CD4-positive, alpha-beta T cell treated with Interleukin-21 for 1 hour (primary cell): ENCODE measurements at places on chromosomes 2 and 18.

GRCh38 chr2:86015006-86015405, 90.7 kb downstream of the POLR1A start:
- DNase-seq, result no peak

DNA sequence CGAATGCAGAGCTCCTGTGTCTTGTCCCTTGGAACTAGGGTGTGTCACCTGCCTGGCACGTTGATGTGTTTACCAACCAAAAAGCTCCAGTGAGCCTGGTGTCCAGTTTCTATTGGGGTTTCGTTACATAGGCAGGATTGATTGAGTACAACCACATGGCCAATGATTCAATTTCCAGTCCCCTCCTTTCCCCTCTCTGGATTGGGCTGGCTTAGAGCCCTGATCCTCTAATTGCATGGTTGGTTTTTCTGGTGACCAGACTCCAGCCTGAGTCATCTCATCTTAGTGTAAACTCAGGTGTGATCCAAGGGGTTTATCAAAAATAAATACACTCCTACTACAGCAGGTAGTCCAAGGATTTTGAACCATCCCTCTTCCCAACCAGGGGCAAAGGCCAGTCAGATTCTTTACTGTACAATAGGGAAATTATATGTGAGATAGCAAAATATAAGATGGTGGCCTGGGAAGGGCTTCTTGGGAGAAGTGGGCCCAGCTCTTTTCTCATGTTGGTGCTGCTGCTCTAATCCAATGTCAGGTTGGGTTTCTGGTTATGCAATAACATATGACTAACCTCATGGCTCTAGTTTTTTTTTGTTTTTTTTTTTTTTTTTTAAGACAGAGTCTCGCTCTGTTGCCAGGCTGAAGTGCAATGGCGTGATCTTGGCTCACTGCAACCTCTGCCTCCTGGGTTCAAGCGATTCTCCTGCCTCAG, 64.7 kb upstream of the MGAT5 start:
- no peak for DNase-seq

- no peak for DNase-seq
Observed at GRCh38 chr2:192245329-192245728, 50.6 kb upstream of the TMEFF2 start.

GRCh38 chr2:170481201-170481600, 233.9 kb upstream of the SP5 start:
- no peak for DNase-seq

DNA sequence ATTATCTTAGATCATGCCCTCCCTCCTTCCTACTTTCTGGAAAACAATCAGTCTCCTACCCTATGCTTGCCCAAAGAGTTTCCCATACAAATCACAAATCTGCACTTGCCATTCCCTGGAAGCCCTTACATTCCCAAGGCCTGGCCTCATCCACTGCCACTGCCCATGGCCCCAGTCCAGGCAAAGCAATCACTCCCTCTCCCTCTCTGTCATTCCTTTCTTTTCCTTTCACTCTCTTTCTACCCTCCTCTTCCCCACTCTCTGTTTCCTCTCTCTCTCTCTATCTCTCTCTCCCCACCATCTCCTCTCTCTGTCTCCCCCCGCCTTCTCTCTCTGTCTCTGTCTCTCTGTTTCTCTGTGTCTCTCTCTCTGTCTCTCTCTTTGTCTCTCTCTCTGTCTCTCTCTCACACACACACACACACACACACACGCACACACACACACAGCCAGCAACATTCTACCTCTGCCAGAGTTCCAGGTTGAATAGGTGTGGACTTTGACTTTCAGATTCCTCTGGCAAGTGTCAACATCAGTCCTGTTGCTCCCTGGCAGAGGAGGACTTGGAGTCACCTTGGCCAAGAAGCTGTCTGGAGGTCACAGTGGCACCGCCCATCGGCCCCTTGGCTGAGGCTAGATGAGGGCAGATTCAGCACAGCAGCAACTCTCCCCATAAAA, 43.7 kb upstream of the NAT8 start:
- no peak for DNase-seq

- no peak for DNase-seq
Observed at GRCh38 chr2:240426845-240427721, 8.4 kb upstream of the GPC1 start.

DNA sequence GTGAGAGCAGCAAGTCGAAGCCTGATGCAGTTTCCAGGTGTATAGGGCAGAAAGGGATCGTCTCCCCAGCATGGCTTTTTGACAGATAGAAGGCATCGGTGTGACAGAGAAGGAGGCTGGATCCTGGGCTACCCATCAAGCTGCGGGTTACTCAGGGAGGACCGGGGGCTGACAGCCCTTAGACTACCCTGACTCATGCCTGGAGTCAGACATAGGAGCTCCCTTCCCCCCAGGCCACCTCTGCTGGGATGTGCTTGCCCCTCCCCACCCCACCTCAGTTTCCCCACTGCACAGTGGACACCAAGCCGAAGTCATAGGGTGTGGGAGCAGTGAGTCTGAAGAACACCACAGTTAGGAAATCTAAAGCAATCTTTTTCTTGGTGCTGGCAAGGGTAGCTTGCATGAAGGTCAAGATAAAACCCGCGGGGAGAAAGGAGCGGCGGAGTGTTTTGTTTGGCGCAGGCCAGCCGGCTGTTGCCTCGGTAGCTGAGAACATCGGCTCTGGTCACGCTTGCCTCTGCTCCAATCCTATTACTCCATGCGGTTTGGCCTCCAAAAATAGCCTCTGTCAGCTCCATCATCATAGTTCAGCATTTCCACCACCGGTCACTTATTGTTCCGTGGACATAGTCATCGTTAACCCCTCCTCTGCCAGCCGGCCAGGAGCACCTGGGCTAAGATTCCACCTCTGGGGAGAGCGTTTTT, 169.2 kb upstream of the GLI2 start:
- no peak for DNase-seq

DNA sequence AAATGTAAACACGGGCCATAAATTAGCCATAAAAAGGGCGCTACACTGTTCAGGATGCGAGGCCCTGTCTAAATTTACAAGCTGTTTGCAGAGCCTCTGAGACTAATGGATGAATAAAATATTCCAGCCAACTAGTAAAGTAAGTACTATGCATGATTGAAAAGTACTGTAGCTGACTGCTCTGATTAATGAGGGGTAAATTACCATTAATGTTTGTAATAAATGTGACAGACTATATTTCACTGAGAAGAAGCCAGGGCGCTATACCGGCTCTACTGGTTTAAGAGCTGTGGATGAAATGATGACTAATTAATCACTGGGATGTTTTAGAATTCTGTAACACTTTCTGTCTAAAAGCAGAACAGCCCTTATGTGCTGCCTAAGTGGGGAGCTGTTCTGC, 54.3 kb upstream of the RGPD4 start:
- DNase-seq, result no peak

DNA sequence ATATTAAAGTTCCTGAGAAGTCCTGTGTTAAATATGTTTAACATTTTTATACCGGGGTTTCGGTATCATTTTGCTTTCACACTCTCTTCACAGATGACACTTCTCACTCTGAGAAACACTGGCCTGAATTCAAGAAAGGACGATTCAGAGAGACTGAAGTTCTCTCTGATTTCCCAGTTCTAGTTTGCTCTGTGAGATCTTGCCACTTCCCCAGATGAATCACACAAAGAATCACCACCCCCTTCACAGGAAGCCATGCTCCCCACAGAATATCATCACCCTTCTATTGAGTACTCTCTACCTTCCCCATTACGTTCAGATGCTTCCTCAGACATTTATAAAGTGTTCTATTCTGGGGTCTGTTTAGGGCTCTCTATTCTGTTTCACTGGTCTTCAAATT, 16.1 kb upstream of the CD207 start:
- peak; percentile 42 for DNase-seq

DNA sequence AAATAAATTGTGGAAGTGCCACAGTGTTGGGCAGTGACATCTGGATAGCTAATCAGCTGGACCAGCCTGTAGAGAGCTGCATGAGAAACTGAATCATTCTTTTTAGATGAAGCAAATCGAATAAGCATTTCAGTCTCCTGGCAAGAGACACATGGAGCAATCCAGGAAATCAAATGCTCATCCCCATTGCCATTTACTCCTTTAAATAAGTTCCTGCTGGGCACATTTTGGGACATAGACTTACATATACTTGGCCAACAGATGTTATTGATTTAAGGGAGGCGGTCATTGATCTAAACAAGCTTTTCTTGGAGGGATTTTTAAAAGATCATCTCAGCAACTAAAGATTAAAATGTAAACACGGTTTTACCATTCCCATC, 307.1 kb downstream of the STK39 start:
- DNase-seq, result no peak

DNA sequence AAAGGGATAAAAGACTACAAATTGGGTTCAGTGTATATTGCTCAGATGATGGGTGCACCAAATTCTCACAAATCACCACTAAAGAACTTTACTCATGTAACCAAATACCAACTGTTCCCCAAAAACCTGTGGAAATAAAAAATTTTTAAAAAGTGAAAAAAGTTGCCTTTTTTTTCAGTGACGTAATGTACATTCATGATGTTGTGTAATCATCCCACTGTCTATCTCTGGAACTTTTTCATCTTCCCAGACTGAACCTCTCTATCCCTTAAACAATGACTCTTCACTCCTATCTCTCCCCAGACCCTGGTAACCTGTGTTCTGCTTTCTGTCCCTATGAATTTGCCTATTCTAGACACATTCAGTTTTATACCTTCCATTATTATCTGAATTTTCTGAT, 19.0 kb upstream of the GALR1 start:
- DNase-seq, result no peak

GRCh38 chr18:61666876-61667590, 225.8 kb downstream of the RNF152 start:
- no peak for DNase-seq

GRCh38 chr2:239647052-239647819, 246.4 kb upstream of the HDAC4 start:
- DNase-seq, result no peak

DNA sequence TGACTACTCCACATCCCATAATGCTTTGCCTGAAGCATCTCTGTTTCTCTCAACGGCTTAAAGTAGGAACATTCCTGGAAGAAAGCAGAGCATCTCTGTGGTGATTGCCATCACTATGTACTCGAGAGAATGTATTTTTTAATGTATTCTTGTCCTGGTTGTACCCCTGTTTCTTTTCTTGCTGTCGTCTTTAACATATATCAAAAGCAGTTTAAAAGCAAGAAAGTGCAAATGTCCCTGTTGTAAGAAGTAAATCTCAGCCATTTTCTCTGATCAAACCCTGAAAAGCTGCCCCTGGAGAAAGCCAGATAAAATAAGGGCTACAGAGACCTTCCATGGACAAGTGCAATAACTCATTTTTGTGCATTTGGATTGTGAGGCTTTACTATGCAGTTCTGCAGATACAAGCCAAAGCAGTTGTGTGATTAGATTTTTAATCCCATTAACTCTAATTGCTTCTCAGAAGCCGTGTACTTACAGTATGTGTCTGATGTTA, 70.8 kb downstream of the XIRP2 start:
- no peak for DNase-seq

- DNase-seq, result no peak
Observed at GRCh38 chr2:172380436-172381274, 46.7 kb upstream of the ITGA6 start.

GRCh38 chr2:208083807-208084206, 40.5 kb downstream of the CRYGD start:
- no peak for DNase-seq

DNA sequence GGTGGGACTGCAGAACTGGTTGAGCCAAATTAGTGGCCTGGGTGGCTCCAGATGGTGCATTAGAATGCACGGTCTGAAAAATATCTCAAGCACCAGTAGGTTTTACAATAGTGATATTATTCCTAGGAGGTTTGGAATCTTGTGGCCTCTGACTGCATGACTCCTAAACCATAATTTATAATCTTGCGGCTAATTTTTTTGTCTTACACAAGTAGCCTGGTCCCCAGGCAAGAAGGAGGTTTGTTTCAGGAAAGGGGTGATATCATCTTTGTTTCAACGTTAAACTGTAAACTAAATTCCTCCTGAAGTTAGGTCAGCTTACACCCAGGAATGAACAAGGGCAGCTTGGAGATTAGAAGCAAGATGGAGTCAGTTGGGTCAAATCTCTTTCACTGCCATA, 98.9 kb upstream of the ARL4C start:
- DNase-seq, result no peak

DNA sequence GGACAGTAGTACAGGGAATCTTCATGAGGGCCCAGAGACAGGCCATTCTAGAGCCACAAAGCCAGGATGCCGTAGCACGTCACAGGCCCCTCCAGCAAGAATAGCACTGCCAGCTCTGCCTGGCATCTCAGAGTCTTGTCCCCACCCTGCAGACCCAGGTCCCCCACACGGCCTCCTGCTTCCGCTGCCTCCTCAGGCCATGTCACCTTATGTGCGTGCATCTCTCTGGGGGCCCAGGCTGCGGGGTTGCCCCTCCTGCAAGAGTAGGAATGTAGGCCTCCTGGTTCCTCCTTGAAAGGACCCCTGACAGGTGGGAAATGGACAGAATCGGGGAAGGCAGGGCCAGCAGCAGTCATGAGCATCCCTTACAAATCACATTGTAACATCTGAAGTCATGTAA, 49.8 kb downstream of the ADI1 start:
- DNase-seq, result no peak

DNA sequence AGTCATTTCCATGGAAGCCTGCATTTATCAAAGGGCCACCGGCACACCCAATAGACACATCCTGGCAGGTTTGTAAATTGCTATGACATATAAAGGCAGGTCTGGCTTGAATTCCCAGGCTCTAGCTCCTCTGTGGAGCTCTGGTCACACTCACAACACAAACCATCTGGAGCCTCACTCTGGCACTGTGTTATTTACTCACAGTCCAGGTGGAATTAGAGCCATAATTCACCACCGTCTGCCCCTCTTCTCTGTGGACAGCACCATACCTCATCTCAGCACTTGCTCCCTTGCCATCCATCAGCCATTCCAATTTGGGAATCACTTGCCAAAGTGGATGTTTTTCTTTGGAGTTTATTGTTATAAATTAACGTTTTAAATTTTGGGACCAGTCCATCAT, 84.3 kb upstream of the OSR1 start:
- DNase-seq, result no peak
